ENCODE measurements at places on chromosomes 3 and 15.

- no peak for DNase-seq
Observed at GRCh38 chr3:134312873-134313846, 61.1 kb downstream of the AMOTL2 start.

GRCh38 chr3:119580067-119580760, 922 bp downstream of the ADPRH start:
- no peak for DNase-seq

- no peak for DNase-seq
Observed at GRCh38 chr15:79408041-79408440, 24.1 kb upstream of the MINAR1 start.

DNA sequence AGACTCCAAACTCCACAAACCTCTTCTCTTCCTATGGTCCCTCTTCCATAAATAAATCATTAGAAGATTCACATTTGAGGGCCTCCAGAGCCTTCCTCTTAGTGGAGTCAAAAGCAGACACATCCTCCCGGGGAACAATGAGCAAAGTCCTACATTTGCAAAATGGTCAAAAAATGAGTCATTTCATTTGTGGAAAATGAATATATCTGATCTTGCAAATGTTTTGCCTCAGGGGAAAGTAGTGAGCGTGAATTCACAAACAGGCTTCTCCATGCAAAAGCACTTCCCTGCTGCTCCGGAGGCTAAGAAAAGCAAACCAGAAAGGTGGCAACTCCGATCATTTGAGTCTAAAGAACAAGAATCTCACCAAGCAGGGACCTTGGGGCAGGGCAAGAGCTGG, 86.7 kb upstream of the IQSEC1 start:
- no peak for DNase-seq

DNA sequence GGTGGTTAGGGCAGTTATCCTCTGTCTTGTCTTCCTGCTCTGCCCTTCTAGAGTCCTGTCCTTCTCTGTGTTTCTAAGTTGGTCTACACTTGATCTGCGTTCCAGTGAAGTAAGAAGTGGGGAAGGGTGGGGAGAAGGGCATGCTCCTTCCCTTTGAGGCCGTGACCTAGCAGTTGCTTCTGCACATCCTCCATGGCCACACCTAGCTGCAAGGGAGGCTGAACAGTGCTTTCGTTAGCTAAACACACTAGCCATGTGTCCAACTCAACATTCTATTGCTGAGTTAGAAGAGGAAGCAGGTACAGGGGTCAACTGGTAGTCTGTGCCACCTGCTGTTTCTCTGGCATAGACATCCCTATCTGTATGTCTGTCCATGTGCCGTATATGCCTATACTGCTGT, 94.5 kb downstream of the LARS2 start:
- DNase-seq = no peak
